ENCODE measurements at places on chromosomes 6 and 20.

GRCh38 chr6:41739041-41739440 lies 3.6 kb upstream of the TFEB start:
- no peak for DNase-seq

DNA sequence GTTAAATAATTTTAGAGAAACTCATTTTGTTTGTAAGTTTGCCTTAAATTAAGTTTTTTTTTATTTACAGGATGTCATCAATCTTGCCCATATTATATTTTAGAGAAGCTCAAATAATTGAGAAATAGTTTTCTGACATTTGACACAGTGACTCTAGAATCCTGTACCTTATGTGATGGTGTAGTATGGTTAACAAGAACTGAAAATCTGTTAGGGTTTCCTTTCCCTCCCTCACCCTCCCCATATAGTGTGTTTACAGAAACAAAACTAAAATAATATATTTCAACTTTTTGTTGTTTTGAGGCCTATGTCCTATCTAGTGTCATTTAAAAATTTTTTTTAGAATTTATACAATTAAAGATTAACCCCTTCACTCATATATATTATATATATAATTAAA lies 91.8 kb downstream of the SESN1 start:
- no peak for DNase-seq

DNA sequence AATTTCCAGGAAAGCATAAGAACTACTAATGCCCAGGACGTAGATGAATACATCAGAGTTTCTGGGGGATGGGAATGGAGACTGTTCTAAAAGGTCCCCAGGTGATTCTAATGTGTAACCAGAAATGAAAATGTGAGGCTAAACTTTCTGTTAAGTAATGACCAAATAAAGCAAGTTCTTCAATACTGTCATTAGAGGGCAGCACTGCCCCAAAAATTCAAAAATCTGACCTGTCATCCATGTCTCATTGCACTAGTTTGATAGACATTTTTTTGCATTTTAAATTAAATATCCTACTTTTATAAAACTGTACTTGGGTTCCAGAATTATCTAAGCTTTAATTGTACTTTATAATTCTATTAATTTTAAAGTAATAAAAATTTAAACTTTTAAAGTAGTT lies 94.9 kb downstream of the RFX6 start:
- peak; percentile 40 for DNase-seq

GRCh38 chr6:129871221-129871620 lies 10.1 kb upstream of the TMEM244 start:
- no peak for DNase-seq

GRCh38 chr6:445571-446417 lies 54.2 kb downstream of the IRF4 start:
- peak; percentile 17 for DNase-seq

DNA sequence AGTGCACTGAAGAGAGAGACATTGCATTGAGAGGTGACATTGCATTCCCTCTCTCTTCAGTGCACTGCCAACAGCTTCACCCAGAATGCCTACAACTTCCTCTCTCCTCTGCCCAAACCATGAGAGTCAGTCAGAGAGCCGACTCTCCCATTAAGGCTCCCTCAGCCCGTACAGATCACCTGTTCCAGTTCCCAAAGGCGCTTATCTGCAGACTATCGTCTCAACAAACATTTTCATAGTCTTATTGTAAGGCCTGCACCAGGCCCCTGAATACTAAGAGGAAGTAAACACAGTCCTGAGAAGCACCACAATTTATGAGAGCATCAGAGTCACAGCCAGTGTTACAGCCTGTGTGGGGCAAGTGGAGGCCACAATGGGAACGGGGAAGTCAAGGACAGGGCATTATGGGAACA lies 53.7 kb downstream of the GFOD1 start:
- no peak for DNase-seq

DNA sequence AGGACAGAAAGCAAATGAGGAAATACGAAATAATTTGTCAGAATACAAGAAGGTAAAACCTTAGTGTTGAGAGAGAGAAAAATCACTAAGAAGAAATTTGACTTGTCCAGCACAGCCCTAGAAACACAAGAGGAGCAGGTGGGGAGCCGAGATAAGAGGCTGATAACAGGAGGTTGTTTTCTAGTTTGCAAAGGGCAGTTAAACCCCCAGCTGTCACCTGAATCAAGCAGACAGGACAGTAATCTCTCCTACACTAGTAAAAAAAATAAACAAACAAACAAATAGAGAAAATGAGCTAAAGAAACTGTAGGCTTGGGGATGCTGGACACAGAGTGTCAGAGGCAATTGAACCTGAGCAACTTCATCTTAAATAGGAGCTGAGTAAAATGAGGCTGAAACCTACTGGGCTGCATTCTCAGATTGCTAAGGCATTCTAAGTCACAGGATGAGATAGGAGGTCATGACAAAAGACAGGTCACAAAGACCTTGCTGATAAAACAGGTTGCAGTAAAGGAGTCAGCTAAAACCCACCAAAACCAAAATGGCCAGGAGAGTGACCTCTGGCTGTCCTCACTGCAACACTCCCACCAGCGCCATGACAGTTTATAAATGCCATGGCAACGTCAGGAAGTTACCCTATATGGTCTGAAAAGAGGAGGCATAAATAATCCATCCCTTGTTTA lies 40.4 kb downstream of the FAM184A start:
- DNase-seq = no peak

- no peak for DNase-seq
Measured at GRCh38 chr20:57603120-57603519, 17.1 kb downstream of the ZBP1 start.

GRCh38 chr6:129110690-129111343 lies 227.9 kb downstream of the LAMA2 start:
- no peak for DNase-seq
